K562 (cell line): ENCODE measurements at places on chromosomes 7 and 10. TPM values are rescaled to one million over a fixed set of nuclear protein-coding genes. Genes with fewer than 3 reads are reported as not detected.

Gene TAF3
- total RNA-seq = 9.2 and 9.6 TPM in 2 replicates

Gene HEPACAM2
- 2.0 and 2.8 TPM in 2 replicates for total RNA-seq

Gene NPC1L1
- total RNA-seq = 0.02 and 0.07 TPM in 2 replicates

Gene GPR26
- total RNA-seq = not detected in 2 replicates

- no peak for DNase-seq
Measured at GRCh38 chr10:119801176-119801575, 71.5 kb downstream of the MCMBP start.

DNA sequence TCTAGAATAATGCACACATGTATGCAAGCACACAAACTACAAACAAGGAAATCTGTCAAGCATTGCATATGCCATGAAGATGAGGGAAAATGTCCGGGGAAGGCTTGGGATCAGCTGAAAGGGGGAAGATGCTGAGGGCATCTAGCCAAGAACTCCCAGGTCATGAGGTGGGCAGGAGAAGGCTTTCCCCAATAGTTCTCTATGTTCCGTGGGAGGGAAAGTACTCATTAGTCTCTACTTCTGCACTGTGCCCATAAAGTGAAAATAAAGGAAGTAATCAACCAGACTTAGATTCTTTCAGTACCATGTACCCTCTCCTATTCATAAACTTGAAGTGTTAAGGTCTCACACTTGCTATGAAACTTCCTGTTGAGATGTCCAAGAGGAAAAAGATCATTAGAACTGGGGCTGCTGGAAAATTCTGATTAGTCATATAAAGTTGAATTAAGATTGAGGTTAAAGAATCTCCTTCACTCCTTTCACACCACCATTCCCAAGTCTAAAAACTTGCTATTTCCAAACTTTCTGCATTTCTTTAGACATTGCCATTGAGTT is 17.1 kb upstream of the LIPF start:
- no peak for DNase-seq

GRCh38 chr10:3745521-3745920 is 39.5 kb downstream of the KLF6 start:
- DNase-seq = no peak

GRCh38 chr10:11057018-11057417 is 39.3 kb downstream of the CELF2 start:
- DNase-seq = no peak

GRCh38 chr7:124411796-124412195 is 353.8 kb downstream of the GPR37 start:
- DNase-seq = no peak
